ENCODE measurements at places on chromosomes 16 and 17.

- no peak for DNase-seq
Observed at GRCh38 chr17:11645426-11645825, 47.2 kb downstream of the DNAH9 start.

DNA sequence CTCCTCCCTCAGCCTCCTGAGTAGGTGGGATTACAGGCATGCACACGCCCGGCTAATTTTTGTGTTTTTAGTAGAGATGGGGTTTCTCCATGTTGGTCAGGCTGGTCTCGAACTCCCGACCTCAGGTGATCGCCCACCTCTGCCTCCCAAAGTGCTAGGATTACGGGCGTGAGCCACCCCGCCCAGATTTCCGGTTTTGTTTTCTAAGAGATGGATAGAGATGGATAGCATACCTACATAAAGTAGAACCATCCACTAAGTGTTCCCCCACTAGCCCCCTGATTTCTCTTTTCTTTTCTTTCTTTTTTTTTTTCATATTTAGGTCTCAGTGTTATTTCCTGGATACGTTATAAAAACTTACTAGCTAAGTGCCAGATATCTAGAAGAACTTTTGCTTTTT lies 2.0 kb downstream of the WSB1 start:
- DNase-seq: no peak

GRCh38 chr17:21239680-21240368 lies 13.4 kb downstream of the NATD1 start:
- peak; percentile 74 for DNase-seq

- DNase-seq: no peak
Observed at GRCh38 chr16:27687605-27688004, 137.7 kb downstream of the KATNIP start.

- no peak for DNase-seq
Observed at GRCh38 chr16:22327446-22327775, 30.2 kb downstream of the POLR3E start.

GRCh38 chr16:64696866-64697265 lies 425.0 kb downstream of the CDH11 start:
- DNase-seq: no peak

DNA sequence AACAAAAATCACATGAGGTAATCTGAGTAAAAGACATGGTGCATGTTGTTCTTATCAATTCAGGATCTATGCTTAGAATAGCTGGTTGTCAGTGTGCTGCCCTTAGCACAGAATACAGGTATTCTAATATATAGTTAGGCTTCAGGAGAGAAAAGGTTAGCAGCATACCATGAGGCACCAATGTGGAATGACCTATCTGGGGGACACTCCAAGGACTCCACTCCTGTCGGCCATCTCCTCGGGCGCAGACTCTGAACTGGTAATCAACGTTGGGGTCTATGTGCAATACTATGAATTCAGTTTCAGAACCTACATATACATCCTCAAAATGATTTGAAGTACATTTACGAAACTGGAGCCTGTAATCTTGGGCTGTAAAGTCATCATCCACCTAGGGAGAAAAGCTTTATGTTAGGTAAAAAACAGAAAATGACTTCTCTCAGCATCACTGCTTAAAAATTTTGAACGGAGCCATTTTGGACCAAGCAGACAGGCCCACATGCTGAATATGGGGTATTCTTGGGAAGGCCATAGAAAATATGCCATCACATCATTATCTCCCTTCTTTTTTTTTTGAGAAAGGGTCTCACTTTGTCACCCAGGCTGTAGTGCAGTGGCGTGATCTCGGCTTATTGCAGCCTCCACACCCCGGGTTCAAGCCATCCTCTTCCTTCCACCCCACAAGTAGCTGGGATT lies 31.1 kb downstream of the CRLF3 start:
- no peak for DNase-seq

- peak; percentile 67 for DNase-seq
Observed at GRCh38 chr17:79174905-79175856, 100.6 kb downstream of the ENGASE start.

DNA sequence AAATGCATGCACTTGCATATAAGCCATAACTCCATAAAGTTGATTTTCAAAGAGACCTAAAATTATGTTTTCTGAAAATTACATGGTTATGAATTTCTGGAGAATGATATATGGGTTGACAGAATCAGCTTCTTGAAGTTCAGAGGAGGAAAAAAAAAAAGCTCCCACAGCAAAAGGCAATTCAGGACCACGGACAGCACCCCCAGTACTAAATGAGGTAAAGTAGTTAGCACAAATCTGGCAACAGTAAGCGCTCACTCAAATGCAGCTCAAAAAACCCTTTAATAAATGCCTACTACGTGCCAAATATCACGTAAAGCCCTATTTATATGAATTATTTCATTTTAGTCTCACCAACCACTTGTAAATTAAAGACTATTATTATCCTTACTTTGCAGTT lies 135.2 kb downstream of the SHISA9 start:
- peak; percentile 27 for DNase-seq

GRCh38 chr17:3960764-3961163 lies 3.5 kb downstream of the ATP2A3 start:
- DNase-seq: peak; percentile 58

Measured in AG20443 (cell line).